Tibial artery (tissue), 4 donors: ENCODE measurements at places on chromosomes 7 and 10.

GRCh38 chr10:100670828-100671479 lies 74.4 kb upstream of the PAX2 start:
- DNase-seq: no peak
- H3K27me3 ChIP-seq: no peaks in the 10 kb centered on the region
- H3K4me3 ChIP-seq: no peak overlapping the region
- H3K36me3 ChIP-seq: no peaks in the 10 kb centered on the region
- no peaks in the 10 kb centered on the region for H3K4me1 ChIP-seq

DNA sequence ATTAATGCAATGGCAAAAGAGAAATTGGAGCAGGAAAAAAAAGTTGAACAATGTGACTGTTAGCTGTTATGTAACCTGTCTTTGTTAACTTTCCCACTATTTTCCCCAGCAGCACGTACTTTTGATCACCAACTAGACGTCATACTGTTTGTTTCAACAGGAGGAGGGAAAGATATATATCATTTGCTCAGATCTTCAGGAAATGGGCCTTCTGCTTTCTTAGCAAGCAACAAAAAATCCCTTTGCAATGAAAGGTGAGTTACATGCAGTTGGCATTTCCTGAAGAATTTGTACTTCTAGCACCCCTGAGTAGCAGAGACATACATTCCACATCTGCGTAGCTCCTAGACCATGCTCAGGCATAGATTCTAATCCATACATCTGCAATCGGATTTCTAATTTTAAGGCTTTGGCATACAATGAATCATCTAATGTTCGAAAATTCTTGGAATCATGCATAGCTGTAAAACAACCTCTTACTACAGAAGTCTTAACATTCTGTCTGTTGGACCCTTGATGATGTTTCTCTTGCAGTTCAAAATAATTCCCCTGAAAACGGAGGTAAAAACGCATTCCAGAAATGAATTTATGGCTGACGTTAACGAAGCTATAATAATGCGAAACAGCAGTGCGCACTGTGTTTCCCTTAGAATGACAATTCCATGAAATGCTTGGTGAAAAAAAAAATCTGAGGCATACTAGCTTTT lies 286.9 kb upstream of the MGMT start:
- no peaks in the 10 kb centered on the region for H3K4me1 ChIP-seq
- no peak for DNase-seq
- no peaks in the 10 kb centered on the region for H3K27me3 ChIP-seq
- no peaks in the 10 kb centered on the region for H3K36me3 ChIP-seq
- no peak overlapping the region for H3K4me3 ChIP-seq

DNA sequence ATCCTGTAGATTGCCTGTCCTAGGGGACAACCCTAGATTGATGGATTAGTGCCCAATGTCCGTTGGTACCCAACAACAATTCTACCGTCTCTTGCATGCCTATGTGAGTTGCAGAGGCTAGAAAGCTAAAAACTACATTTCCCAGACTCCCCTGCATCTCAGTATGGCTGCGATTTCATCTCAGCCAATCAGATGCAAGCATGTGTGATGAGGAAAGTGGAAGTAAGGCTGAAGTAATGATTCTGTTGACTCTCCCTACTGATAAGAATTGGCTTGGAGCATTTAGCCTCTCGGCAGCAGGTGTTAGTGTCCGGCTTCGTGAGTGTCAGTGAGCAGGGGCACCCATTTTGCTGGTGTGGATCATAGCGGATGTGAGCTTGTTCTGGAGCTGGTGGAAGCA lies 171.9 kb downstream of the FGFR2 start:
- no peaks in the 10 kb centered on the region for H3K36me3 ChIP-seq
- peak; percentile 42 for DNase-seq
- H3K4me3 ChIP-seq: no peak overlapping the region
- H3K27ac ChIP-seq: no peak overlapping the region
- no peaks in the 10 kb centered on the region for H3K4me1 ChIP-seq

GRCh38 chr7:107628461-107629064 lies 32.1 kb upstream of the SLC26A4 start:
- no peak overlapping the region for H3K27ac ChIP-seq
- no peak overlapping the region for H3K4me3 ChIP-seq
- peaks cover 16% of the 10 kb centered on the region for H3K36me3 ChIP-seq
- no peaks in the 10 kb centered on the region for H3K27me3 ChIP-seq

DNA sequence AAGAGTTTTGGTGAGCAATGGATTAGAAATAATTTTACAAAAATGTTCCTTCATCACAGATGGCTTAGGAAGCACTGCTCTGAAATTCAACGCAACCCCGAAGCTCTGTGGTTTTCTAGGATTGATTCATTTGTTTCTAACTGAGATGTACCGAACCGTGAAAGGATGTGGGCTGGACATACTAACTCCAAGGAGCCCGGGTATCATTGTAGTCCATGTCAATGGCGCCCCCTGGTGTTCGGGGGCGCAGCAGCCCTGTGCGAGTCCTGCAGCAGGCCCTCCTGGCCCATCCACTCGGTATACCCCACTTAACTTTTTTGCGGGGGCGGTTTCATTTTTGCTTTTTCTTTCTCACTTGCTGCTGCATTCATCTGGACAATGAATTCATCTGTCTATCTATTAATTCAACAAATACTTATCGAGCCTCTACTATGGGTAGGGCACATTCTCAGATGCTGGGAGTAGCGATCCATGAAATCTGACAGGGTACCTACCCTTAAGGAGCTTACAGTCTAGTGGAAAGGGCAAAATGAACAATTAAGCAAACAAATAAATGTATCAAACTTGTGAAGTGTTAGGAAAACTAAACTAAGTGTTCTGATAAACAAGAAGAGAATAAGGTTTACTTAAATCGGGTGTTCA lies 25.2 kb upstream of the ITPRID1 start:
- peaks cover 8% of the 10 kb centered on the region for H3K27me3 ChIP-seq
- peak; percentile 30 for DNase-seq
- no peaks in the 10 kb centered on the region for H3K36me3 ChIP-seq
- H3K27ac ChIP-seq: no peak overlapping the region
- H3K4me1 ChIP-seq: no peaks in the 10 kb centered on the region

DNA sequence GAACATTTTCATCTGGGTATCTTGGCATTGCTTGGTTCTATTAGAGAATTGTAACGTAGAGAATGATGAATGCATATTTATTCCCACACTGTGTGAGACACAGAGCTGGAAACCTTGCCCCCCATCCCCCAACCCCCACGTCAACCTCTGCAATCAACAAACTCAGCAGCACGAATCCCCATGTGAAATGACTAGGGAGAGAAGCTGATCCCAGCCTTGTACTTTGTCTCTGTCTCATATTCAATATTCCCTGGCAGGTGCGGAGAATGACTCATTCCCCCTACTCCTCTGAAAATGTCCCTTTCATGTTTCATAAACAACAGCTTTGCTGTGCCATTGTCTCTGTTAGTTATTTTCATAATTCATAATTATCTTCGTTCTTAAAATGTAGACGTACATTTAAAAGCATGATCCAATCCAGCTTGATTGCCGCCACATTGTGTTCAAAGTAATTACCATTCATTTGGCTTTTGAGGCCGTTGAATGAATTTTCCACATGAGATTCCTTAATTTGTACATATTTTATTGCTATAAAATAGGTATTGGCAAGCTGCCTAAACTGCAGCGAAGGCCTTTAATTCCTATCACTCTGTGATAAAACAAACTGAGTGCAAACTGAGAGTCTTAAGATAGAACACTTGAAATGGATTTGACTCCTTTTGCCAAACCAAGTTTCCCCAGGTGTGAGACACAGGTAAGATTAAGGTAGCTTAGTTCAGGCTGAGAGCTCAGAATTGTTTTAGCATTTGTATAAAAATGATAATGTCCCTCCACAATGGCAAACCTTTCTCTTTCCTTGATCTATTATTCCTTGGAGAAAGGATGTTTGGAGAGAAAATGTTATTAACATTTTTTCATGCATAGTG lies 920.2 kb downstream of the TYW1 start:
- H3K27me3 ChIP-seq: no peaks in the 10 kb centered on the region
- no peaks in the 10 kb centered on the region for H3K4me1 ChIP-seq
- H3K4me3 ChIP-seq: no peak overlapping the region
- no peaks in the 10 kb centered on the region for H3K36me3 ChIP-seq
- H3K27ac ChIP-seq: no peak overlapping the region

DNA sequence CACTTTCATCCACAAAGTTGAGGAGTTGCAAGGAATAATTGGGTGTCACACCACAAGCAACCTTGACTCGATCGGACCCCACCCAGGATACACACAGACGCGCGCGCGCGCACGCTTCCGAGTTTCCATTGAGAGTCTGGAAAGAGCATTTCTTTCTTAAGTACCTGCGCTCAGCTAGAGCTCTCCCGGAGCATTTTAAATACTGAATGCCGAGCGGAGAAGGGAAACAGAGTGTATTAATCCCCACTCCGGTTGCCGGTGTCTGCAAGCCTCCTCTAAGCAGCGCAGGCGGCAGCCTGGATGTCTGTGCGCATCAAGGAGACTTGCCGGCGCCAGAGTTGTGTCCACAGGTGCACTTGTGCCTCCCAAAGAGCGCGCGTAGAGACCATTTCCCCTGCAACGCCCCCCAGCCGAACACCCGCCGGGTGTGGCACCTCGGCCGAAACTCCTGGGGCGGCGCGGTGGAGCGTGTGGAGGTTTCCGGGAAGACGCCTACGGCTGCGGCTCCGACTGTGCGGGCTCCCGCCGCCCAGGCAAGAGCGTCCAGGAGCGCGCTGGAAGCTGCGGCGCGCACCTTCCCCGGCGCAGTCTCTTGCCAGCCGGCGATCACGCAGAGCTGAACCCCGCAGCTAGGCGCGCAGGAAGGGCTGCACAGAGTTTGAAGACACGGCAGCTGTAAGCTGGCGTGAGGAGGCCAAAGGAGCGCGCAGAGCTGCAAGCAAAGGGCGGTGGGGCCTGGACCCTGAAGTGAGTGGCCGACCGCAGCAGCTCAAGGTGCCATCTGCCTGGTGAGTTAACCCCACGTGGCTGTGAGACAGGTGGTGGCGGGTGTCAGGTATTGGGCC lies 1.1 kb upstream of the FEZF1 start:
- no peaks in the 10 kb centered on the region for H3K36me3 ChIP-seq
- H3K27me3 ChIP-seq: peaks cover 100% of the 10 kb centered on the region
- H3K4me1 ChIP-seq: no peaks in the 10 kb centered on the region
- peak overlapping the region; percentile 40 for H3K4me3 ChIP-seq

- no peaks in the 10 kb centered on the region for H3K27me3 ChIP-seq
- H3K4me3 ChIP-seq: no peak overlapping the region
- H3K27ac ChIP-seq: no peak overlapping the region
- H3K4me1 ChIP-seq: peaks cover 14% of the 10 kb centered on the region
- peaks cover 11% of the 10 kb centered on the region for H3K36me3 ChIP-seq
Measured at GRCh38 chr10:74637685-74638084, 188.7 kb upstream of the KAT6B start.

DNA sequence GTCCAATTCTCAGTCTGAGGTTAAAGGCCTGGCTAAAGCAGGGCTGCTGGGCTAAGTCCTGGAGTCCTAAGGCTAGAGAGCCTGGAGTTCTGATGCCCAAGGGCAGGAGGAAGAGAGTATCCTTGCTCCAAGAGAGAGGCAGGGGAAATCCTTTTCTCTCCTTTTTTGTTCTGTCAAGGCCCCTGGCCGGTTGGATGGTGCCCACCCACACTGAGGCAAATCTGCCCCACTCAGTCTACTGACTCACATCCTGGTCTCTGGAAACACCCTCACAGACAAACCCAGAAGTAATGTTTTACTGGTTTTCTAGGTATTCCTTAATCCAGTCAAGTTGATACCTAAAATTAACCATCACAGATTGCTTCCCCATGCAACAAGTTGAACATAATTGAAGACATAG lies 23.0 kb downstream of the ZNF518A start:
- H3K36me3 ChIP-seq: peaks cover 84% of the 10 kb centered on the region
- DNase-seq: no peak
- H3K27me3 ChIP-seq: no peaks in the 10 kb centered on the region
- no peak overlapping the region for H3K4me3 ChIP-seq
- no peaks in the 10 kb centered on the region for H3K4me1 ChIP-seq

GRCh38 chr7:1712907-1713501 lies 42.9 kb downstream of the ELFN1 start:
- no peaks in the 10 kb centered on the region for H3K27me3 ChIP-seq
- H3K36me3 ChIP-seq: no peaks in the 10 kb centered on the region
- H3K27ac ChIP-seq: no peak overlapping the region
- no peaks in the 10 kb centered on the region for H3K4me1 ChIP-seq
- no peak for DNase-seq
- H3K4me3 ChIP-seq: no peak overlapping the region

- H3K4me1 ChIP-seq: no peaks in the 10 kb centered on the region
- H3K27ac ChIP-seq: no peak overlapping the region
- no peak overlapping the region for H3K4me3 ChIP-seq
- no peak for DNase-seq
- H3K36me3 ChIP-seq: no peaks in the 10 kb centered on the region
- H3K27me3 ChIP-seq: no peaks in the 10 kb centered on the region
Measured at GRCh38 chr10:92156874-92157773, 133.8 kb downstream of the CPEB3 start.

DNA sequence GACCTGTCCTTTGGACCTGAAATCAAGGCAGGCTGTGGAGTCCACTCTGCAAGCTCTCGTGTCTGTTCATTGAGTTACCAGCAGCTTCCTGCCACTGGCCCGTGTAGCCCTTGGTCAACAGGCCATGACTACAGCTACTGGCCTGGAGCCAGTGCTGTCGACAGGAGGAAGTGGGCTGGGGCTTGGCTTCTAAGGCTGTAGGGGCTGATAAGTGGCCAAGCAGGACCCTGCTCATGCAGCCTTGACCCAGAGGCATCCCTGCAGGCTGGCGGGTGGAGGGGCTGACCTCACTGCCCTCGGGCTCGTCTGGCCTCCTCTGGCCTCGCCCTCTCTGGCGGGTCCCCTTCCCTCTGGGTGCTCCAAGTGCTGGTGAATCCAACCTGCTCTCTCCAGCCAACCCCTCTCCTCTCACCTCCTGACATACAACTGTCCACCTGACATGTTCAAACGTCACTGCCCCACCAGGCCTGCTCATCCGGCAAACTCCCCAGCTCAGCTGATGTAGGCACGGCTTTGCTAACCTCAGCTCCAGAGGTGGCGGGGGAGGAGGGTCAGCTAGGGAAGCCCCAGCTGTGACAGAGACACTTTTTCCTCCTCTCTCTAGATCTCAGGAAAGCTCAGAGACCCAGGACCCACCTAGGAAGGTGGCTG lies 188.6 kb upstream of the LYZL2 start:
- H3K27ac ChIP-seq: peak overlapping the region; percentile 84
- peaks cover 31% of the 10 kb centered on the region for H3K4me1 ChIP-seq
- peak; percentile 67 for DNase-seq
- H3K4me3 ChIP-seq: no peak overlapping the region

GRCh38 chr7:159253657-159254056 lies 109.0 kb upstream of the VIPR2 start:
- H3K4me1 ChIP-seq: no peaks in the 10 kb centered on the region
- H3K4me3 ChIP-seq: no peak overlapping the region
- H3K27me3 ChIP-seq: no peaks in the 10 kb centered on the region
- no peaks in the 10 kb centered on the region for H3K36me3 ChIP-seq
- no peak overlapping the region for H3K27ac ChIP-seq
